ENCODE measurements at places on chromosomes 5 and 9. TPM values are rescaled to one million over a fixed set of nuclear protein-coding genes. Genes with fewer than 3 reads are reported as not detected.

The GPR151 gene
- total RNA-seq = not detected

DNA sequence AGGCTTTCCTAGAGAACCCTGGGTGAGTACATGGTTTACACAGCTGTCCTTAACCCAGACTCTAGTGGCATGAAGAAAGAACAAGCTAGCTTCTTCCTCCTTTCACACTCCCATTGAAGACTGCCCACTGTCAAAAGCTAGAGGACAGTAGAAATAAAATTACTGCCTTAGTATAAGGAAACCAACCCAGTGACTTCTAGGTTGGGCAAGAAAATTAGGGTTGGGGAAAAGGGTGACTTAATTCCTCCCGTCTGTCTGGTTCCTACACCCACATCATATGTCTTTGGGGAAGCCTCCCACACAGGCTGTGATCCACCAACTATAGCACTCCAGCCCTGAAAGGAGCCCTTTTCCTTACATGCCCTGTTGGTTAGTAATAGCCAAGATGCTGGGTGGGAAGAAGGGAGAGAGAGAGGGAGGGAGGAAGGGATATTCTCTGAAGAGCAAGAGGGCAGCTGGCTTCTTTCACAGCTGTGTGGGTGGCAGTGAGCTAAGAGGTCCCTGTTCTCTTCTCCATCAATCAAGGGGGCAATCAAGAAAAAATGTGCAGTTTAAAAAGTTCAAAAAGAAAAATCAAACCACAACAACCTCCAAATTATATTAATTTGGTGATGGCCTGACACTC, 21.7 kb downstream of the HBEGF start:
- no peak overlapping the region for H3K27ac ChIP-seq
- H3K4me1 ChIP-seq = no peaks in the 10 kb centered on the region
- H3K36me3 ChIP-seq = no peaks in the 10 kb centered on the region

DNA sequence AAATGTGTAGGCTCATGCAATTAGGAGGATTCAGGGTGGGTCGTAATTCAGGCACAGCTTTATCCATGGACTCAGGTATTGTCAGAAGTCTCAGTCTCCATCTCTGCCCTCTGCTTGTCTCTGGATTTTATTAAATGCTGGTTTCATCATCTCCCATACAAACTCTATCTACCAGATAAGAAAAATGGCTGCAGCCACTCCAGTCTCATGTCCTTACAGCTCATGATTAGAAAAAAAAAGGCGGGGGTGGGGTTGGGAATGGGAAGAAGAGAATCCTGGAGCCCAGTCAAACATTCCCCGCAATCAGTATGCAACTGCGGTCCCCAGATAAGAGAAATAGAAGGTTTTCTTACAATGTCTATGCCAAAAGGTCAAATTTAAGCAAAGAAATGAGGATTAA, 7.6 kb upstream of the FBXO38 start:
- H3K36me3 ChIP-seq = no peaks in the 10 kb centered on the region
- no peaks in the 10 kb centered on the region for H3K4me1 ChIP-seq
- DNase-seq = no peak
- no peak overlapping the region for H3K27ac ChIP-seq
- H3K27me3 ChIP-seq = no peaks in the 10 kb centered on the region

DNA sequence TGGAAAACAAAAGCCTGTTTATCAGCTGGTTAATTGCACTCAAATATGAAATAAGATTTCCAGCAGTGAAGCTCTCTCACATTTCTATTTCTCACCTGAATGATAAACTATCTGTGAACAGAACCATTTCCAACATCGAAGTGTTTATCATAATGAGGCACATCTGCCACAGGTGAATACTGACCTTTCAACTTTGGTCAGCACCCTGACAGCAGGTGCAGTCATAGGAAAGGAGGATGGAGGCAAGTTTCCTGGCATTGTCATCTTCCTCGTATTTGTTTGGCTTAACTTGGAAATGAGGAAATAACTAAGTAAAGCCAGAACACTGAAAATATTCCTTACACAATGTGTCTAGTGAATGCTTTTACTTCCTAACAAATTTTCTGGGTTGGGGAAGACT, 716.4 kb downstream of the NR2F1-AS1 start:
- DNase-seq = no peak
- H3K36me3 ChIP-seq = no peaks in the 10 kb centered on the region
- no peak overlapping the region for H3K4me3 ChIP-seq
- H3K27me3 ChIP-seq = no peaks in the 10 kb centered on the region
- no peaks in the 10 kb centered on the region for H3K4me1 ChIP-seq

GRCh38 chr5:143575286-143575685, 171.8 kb upstream of the NR3C1 start:
- H3K36me3 ChIP-seq = no peaks in the 10 kb centered on the region
- H3K27me3 ChIP-seq = no peaks in the 10 kb centered on the region
- no peaks in the 10 kb centered on the region for H3K4me1 ChIP-seq
- no peak overlapping the region for H3K27ac ChIP-seq

All from CD4-positive, alpha-beta T cell (primary cell).